ENCODE measurements at places on chromosomes 11 and 22. TPM values are rescaled to one million over a fixed set of nuclear protein-coding genes. Genes with fewer than 3 reads are reported as not detected.

DNA sequence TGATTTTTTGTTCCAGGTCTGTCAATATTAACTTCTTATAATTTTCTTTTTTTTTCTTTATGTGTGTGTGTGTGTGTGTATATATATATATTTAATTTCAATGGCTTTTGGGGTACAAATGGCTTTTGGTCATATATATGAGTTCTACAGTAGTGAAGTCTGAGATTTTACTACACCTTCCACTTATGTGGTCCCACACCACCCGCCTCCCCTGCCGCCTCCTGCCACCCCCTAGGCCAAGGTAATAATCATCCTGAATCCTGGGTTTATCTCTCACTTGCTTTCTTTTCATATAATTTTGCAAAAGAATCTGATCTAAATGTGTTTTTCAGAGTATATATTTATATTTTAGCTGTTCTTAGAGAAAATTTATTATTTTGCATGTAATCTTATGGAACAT, 11.1 kb downstream of the NEAT1 start:
- no peak for DNase-seq

- DNase-seq: peak; percentile 35
These were observed 902 bp downstream of the RASGRP2 start for GRCh38 chr11:64742889-64743590.

GRCh38 chr11:35013514-35014233, 97.3 kb downstream of the PDHX start:
- no peak for DNase-seq

- DNase-seq: no peak
These were observed 13.7 kb downstream of the RELT start for GRCh38 chr11:73389916-73390315.

DNA sequence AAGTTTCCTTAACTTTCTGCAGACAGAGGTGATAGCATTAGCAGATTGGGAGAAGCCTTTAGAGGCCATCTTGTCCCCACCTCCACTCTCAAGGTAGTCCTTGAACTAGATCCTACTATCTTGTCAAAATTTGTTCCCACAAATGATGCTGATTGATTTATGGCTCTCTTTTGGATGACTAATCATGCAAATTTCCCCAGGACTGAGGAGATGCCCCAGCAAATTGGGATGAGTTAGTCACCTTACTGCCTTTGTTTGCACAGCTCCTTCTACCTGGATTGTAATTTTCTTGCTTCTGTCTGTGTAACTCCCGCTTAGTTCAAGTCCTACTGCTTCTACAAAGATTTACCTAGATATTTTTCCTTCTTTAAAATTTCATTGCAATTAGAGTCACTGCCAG, 391.4 kb upstream of the CADM1 start:
- no peak for DNase-seq

- DNase-seq: peak; percentile 55
These were observed 24.2 kb downstream of the TMPRSS5 start for GRCh38 chr11:113681711-113682413.

- no peak for DNase-seq
These were observed 11.4 kb downstream of the FLI1 start for GRCh38 chr11:128705124-128705920.

DNA sequence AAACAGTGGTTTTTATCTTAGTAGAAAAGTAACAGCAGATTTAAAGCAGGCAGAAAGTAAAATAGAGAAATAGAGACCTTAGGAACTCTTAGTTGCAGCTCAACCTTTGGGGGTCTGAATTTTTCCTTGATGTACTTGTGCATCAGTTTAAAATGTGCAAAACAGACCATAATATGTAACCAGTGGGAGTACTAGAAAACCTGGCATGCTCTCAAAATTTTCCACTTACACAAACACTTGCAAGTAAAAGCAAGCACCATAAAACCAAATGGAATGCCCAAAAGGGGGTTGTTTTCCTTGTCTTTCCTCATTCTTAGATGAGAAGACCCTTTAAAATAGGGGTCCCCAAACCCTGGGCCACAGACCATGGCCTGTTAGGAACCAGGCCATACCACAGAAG, 12.9 kb upstream of the MRGPRE start:
- DNase-seq: no peak

DNA sequence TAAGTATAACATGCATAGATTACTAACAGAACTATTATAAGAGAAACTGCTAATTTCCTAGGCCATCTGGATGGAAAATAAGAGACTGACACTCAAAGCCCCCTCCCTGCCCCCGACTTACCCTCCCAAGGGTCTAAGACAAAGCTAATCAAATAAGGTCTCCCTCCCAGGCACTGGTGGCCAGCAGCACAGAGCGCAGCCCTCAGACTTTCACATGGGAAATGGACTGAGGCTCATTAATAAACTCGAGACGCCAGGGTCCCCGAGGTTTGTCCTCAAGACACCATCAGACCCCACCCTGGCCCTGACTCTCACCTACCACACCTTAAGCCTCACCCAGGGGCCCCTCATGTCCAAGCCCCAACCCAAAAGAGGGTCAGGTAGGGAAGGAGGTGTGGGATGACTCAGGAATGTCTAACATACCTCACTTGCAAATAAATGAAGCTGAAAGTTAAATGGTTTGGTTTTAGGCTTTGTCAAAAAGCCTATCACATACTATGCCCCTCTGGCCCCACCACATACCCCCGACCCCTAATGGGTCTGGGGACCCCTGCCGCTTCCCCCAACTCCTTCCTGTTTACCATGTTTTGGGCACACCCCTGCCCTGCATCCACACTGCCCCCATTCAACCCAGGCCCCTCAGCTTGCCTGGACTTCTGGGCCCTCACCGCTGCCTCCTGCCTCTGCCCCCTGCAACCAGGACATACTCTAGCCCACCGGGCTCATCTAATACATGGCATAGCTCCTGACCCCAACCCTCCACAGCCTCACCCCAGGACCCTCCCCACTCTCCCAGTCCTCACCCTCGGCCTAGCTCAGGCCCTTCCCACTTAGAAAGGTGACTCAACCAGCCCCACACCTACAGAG, 11.4 kb downstream of the ARAP1 start:
- DNase-seq: no peak

- no peak for DNase-seq
These were observed 970.5 kb upstream of the CCDC90B start for GRCh38 chr11:84256618-84257017.

DNA sequence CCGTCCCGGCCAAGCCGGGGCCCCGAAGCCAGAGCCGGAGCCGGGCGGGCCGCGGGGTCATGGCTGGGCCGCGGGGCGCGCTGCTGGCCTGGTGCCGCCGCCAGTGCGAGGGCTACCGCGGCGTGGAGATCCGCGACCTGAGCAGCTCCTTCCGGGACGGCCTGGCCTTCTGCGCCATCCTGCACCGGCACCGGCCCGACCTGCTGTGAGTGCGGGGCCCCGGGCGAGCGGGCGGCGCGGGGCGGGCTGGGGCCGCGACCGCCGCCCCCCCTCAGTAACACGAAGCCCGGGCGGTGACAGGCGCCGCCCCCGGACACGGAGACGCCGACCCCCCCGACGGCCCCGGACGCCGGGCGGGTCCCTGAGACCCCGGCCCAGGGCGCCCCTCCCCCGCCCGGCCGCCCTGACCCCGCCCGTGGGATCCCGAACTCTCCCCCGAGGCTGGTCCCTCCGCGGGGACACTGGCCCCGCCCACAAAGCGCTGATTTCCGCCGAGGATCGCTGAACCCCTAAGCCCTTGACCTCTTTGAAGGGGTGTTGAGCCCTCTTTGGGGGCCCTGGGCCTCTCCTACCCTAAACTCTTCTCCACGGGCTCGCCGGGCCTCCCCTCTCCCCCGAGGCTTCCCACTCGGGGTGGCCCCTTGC, 389 bp downstream of the MICALL1 start:
- DNase-seq: no peak

DNA sequence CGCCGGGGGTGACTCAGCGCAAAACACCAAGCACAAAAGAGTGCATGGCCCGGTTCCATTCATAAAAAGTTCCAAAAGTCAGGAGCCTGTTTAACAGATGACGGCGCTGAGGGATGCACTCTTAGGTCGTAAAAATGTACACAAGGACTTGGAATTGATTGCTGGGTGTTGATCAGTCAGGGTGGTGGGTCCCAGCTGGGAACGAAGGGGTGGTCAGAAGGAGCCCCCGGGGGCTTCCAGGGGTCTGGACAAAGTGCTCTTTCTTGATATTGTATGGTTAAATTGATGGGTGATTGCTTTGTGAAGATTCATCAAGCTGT, 20.7 kb downstream of the IFITM10 start:
- no peak for DNase-seq

- DNase-seq: no peak
These were observed 100.3 kb upstream of the TEAD1 start for GRCh38 chr11:12573707-12574485.

DNA sequence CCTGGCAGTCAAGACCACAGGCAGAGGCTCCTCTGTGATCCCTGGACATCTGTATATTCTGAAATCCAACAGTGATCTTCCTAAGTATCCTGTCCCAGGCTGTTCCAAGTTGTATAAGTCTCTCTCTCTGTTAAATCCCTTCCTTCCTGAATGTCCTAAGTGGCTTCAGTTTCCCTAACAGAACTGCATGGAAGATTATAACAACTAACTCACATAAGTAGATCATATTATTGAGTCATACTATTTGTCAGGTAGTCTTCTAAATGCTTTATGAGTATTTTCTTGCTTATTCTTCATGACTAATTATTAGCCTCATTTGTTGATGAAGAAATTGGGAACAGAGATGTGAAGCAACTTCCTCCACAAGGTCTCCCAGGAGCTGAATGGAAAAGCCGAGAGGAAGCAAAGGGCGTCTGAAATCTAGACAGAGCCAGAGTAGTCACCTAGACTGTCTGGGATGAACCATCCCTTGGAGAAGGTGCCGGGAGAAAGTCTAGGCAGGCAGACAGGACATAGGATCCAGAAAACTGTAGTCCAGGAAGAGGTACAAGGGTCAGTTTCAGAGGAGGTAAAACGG, 93.2 kb upstream of the FAT3 start:
- no peak for DNase-seq

DNA sequence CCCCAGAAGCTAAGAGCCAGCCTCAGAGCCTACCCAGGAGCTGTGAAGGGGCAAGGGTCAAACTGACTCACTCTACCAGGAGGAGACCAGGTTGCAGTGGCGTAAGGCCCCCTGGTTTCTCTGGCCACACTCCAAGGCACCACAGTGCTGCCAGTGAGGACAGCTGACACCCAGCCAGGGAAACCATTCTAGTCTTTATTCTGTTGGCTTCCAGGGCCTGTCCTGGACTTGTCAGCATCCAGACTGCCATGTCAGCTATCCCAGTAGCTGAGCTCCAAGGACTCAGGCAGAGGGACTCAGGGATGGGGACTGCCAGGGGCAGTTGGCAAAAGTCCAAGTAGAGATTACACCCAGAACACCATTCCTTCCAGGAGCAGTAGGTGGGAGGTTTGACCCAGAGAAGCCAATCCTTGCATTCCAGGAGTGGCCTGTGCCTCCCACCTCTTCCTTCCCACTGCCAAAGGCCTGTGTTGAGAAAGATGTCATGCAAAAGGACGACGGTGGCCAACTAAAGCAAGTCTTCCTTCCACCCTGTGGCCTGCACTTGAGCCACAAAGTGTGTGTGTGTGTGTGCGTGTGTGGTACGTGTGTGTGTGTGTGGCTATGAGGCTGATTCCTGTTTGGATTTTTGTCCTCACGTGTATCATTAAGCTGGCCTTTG, 3.6 kb upstream of the MAPK8IP1 start:
- DNase-seq: no peak

DNA sequence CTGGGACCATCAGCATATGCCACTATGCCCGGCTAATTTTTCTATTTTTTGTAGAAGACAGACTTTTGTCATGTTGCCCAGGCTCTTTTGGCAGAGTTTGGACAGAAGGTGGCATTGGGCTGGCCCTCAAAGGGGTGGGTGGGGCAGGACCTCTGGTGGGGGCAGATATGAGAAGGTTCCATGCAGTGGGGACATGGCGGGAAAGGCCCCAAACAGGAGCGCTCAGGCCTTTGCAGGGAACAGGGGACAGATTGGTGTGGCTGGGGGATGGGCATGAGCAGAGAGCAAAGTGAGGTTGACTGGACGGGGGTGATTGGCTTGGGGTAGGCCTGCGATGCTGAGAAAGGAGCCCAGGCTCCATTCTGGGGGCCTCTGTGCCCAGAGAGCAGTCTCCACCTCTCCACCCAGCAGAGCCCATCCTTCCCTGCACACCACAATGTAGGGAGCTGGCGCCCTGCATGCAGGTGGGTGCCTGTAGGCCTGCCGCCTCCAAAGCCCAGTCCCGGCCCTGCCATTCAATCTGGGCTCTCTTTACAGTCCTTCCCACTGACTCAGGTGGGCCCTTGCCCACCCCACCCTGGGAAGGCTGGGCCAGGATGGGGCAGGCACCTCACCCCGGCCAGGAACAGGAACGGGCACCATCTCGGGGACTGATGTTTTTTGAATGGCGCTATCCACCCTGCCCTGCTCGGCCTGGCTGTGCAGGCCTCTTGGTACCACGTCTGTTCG, 98.7 kb downstream of the MORC2 start:
- no peak for DNase-seq

DNA sequence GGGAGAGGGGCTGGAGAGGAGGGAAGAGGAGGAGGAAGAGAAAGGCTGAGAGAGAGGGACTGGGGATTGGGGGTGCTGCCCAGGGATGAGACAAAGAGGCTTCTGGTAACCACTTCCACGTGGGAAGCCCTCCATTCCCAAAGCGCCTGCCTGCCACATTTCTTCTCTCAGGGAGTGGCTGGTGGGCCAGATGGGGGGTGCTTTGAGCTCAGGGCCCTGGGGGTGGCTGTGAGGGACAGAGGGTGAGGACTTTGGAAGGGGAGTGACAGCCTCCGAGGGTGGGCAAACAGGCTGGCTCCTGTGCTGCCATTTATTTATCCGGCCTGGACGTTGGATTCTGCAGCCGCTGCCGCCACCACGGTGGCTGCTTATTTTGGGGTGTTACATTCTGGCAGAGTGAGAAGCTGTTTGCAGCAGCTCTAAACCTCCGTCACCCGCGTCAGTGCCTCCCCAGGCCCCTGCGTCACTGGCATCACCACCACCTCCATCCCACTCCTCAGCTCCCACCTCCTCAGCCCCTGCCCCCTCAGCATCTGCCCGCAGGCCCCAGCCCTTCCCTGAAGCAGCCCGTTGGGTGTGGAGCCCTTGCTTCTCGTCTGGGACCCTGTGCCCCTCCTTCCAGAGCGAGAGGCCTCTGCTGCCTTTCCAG, 1.6 kb downstream of the RTN4RL2 start:
- no peak for DNase-seq

GRCh38 chr11:250740-251299, 14.0 kb downstream of the PSMD13 start:
- peak; percentile 40 for DNase-seq

LRRC74B gene
- not detected for total RNA-seq

TREH gene
- total RNA-seq: 0.05 TPM

TYR gene
- total RNA-seq: not detected

ACCSL gene
- not detected for total RNA-seq

ARAP1 gene
- 61.7 TPM for total RNA-seq

MYO18B gene
- 0.05 TPM for total RNA-seq

DEUP1 gene
- not detected for total RNA-seq

OR52J3 gene
- total RNA-seq: not detected

NRGN gene
- 0.46 TPM for total RNA-seq

SART1 gene
- total RNA-seq: 35.8 TPM

Measured in A172 (cell line).